NCI-H526 (cell line): ENCODE measurements at places on chromosomes 16 and 17.

GRCh38 chr16:75138233-75138632 is 10.1 kb upstream of the ZFP1 start:
- no peak for DNase-seq

GRCh38 chr17:17808706-17809432 is 27.9 kb downstream of the SREBF1 start:
- no peak for DNase-seq

GRCh38 chr16:72788269-72788809 is 259.6 kb downstream of the ZFHX3 start:
- no peak for DNase-seq

DNA sequence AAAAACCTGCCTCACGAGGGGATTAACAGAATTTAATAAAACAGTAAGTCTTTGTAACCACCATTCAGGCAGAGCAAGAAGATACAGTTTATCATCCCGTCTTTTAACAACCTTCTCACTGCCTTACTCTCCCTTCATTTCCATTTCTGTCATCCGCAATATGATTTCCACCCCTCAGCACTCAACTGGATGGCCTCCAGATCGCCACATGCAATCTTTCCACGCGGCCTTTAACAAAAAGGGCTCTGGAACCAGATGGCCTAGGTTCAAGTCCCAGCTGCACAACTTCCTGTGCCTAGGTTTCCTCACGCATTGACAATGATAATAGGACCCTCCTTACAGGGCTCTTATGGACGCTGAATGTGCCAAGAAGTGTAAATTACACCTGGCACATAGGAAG is 103.6 kb downstream of the GAS7 start:
- DNase-seq, result no peak

- no peak for DNase-seq
These were observed 782.7 kb downstream of the CDH11 start for GRCh38 chr16:64339052-64339770.

DNA sequence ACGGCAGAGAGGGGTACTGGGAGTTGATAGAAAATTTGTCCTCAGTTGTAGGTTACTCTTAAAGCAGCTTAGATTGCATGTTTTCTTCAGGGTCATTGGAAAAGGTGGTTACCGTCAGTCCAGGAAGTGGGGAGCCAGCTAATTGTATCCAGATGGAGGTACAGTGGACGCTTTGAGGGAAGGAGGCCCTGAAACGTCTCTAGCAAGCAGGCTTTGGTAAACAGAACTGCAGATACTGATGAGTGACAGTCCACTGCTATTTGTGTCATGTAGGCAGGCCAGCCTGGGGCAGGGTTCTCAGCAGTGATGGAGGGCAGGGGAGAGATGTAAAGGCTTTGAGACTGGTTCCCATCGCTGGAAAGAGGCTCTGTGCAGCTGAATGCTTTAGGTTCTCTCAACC is 30.2 kb upstream of the ST6GALNAC1 start:
- no peak for DNase-seq
